SK-N-SH (cell line): ENCODE measurements at places on chromosomes 13 and 19.

- no peak for DNase-seq
These were observed 275.6 kb downstream of the DCLK1 start for GRCh38 chr13:35855531-35856019.

DNA sequence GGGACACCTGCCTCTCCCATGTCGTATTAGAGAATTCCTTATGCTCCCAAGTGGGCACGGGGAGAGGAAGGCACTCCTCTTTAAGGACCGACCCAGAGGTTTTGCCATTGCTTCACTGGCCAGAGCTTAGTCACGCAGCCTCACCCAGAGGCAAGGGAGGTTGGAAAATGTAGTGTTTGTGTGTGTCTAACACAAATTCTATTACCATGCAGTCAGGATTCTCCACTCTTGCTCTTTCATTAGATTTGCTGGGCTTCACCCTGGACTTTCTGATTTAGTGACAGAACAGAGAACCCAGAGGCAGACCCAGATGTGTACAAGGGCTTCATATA is 14.6 kb upstream of the NCCRP1 start:
- no peak for DNase-seq

GRCh38 chr13:97266772-97267417 is 44.8 kb downstream of the MBNL2 start:
- DNase-seq: no peak

DNA sequence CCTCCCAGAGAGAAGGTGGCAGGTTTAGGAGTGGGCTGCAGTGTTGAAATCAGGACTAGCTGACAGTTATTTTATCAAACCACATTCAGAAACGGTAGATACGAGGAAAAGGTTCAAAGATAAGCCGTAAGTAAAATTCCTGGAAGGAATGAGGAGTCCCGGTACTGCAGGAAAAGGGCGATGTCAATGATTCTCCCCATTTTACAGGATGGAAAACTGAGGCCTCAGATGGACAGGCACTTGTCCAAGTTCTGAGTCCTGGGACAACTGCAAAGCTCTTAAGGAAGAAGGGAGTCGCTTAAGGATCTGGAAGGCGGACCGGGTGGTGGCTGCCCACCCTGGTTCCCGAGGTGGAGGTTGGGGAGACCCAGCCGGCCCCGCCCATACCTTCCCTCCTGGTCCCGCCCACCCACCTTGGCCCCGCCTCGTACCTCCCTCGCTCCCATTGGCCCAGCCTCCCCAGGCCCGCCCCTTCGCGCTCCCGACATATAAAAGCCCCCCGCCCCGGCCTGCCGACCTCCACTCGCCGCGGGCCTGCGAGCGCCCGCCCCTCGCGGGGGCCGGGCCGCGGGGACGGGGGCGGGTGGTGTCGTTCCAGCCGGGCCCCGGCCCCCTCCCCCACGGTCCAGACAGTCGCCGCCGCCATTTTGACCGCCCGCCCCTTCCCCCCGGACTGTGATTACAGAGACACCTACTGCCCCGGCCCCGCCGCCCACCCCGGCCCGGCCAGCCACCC is 603 bp downstream of the RFX1 start:
- peak; percentile 93 for DNase-seq

DNA sequence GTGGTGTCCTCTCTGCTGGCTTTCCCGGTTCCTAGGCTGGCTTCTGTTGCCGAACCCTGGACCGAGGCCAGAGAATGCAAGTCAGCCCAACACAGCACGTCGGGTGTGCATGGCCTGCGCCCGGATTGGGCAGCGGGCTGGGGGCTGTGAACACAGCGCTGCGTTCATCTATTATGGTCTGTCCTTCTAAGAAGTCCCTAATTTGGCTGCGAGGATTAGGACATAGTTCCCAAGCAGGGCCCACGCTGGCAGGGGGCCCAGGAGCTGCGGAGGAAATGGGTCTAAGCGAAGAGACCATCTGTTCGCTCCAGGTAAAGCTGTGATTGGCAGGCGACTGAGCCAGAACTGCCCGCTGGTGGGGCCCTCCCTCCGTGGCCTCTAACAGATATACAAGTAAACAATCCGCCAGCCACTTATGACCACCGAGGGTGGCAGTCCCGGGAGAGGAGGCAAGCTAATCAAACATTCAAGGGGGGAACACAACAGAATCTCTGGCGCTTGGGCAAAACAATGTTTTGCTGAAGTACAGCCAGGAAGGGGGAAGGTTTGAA is 6.0 kb downstream of the SYCE2 start:
- DNase-seq: peak; percentile 77
